HT-29 (cell line): ENCODE measurements at places on chromosomes 1 and 21. TPM values are rescaled to one million over a fixed set of nuclear protein-coding genes. Genes with fewer than 3 reads are reported as not detected.

DNA sequence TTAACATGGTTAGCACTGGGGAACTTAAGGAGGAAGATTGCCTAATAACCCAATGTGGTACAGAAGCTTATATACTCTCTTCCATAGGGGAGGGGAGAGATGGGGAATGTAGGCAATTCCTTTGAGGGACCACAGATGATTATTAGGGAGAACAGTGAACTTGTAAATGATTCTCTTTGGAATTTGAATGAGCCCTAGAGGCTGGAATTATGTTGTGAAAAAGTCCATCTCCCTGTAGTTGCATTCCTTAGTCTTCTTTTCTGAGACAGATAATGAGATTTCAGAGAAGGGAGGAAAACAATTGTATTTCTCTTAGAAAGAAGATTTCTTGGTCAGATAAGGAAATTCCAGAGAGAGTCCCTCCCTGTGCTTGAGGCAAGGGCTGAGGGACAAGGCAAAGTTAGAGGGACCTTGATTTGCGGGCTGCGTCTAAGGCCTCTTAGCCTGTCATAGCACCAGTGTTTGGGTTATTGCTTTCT lies 89.0 kb upstream of the HMCN1 start:
- DNase-seq, result peak; percentile 29

- no peak for DNase-seq
Measured at GRCh38 chr1:172724765-172725613, 66.1 kb downstream of the FASLG start.

C1orf53 gene
- total RNA-seq, result 4.1 and 12.8 TPM in 2 replicates

TTC22 gene
- 26.7 and 27.6 TPM in 2 replicates for total RNA-seq

IL10 gene
- not detected in 2 replicates for total RNA-seq

C1orf74 gene
- total RNA-seq, result 1.8 and 2.6 TPM in 2 replicates

PGD gene
- total RNA-seq, result 95.6 and 97.1 TPM in 2 replicates

DNA sequence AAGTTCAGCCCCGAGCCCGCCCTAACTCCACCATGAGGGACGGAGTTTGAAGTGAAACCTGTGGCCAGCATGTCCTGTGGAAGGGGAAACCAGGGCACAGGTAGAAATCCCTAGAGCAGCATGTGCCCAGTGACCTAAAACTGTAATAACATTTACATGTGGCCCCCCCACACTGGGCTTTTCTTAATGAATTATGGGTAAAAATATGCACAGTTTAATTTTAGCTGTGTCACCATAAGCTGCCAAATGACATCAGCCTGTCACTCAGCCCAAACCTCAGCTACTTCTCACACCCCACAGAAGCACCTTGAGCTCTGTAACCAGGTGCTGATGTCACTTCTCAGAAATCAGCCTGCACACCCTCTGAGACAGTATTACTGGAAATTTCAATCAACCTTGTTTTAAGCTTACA lies 50.0 kb upstream of the SLC19A1 start:
- DNase-seq, result no peak

- DNase-seq, result no peak
Measured at GRCh38 chr1:19124273-19124672, 85.8 kb downstream of the UBR4 start.

NUDT4B gene
- 26.1 and 40.8 TPM in 2 replicates for total RNA-seq

DNA sequence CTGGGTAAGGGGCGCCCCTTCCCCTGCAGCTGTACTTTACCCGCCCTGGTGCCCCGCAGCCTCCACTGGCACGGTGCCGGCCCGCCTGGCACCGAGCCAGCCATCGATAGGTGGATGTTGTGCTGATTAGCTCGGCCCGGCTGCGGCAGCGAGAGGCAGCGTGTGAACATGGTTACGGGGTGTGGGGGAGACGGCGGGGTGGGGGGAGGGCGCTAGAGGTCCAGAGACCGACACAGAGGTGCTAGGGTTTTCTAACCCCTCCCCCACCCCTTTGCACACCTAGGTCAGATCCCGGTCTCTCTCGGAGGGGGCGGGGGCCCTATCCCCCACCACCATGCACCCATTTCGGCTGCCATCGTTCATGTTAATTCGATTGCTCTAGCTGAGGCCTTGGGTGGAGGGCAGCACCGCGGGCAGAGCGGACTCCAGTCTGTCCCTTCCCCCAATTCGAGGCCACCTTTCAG lies 6.7 kb downstream of the EFNA4 start:
- DNase-seq, result peak; percentile 35

CHI3L2 gene
- 0.16 TPM in 1 of 2 replicates, not detected in the other for total RNA-seq

TNFSF4 gene
- 0.03 TPM in 2 replicates for total RNA-seq

TDRD10 gene
- not detected in 2 replicates for total RNA-seq

DNA sequence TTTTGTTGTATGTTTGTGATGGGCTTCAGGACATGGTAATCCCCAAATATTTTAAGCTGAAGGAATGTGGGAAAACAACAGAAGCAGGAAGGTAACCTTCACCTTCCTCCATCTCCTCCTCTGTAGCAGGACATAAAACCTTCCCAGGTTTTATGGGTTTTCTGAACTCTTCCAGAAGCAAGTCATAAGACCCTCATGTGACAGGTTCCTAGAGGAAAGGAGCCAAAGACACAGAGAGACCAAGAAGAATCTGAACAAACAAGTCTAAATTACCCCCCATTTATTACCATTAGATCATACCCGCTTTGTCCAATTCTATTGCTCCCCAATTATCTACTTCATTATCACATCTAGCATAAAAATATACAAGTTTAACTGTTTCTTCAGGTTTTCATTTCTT lies 28.8 kb downstream of the SCMH1 start:
- no peak for DNase-seq

DNA sequence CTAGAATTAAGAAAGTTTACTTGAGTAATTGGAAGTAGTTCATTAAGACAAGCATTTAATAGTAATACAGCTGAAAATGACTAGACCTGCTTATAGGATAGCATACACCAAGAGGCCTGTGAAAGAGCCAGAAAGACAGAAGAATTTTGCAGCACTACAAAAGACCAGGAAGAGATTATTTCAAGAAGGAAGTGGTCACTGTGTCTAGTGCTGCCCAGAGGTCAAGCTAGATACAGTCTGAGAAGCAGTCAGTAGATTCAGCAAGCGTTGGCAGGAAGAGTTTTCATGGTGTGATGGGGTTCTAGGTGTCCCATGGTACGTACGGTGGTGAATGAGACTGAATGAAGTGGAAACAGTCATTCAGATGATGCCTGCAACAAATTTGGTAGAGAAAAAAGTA lies 31.5 kb downstream of the RGS8 start:
- no peak for DNase-seq

DNA sequence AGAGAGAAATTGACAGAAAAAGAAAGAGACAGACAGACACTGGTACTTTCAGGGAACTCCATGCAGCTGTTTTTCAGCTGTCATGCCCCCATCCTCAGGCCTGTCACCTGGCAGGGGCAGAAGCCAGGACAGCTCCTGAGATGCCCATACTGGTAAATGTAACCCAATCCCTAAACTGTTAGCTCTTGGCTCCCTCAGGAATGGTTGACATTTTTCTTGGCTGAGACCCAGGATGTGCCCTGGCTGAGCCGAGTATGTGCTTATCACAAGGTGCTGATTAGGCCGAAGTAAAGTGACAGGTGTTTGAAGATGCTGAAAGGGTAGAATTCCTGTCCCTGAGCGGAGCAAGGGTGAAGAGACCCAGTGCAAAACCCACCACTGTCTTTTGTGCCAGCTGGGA lies 50.7 kb downstream of the PGM1 start:
- DNase-seq, result no peak

CADM3 gene
- total RNA-seq, result not detected in 2 replicates

DNA sequence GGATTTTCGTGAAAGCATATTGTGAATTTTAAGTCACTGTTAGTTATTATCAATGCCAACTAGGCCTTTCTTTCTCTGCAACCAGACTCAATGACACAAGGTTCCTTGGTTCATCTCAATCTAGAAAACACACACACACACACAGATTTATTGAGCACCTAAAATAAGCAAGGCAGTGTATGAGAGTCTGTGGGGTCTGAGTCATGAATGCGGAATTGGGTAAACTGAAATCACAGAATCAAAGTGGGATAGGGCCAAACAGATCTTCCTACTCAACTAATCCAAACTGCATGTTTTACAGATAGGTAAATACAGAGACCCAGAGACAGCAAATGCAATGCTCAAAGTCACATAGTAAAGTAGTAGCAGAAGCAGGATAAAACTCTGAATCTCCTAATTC lies 48.5 kb upstream of the NRDC start:
- DNase-seq, result no peak

- no peak for DNase-seq
Measured at GRCh38 chr1:36590771-36591170, 108.1 kb upstream of the CSF3R start.

GRCh38 chr1:111856411-111857185 lies 100.9 kb downstream of the DDX20 start:
- DNase-seq, result no peak

ZNF683 gene
- not detected in 2 replicates for total RNA-seq

PLEKHA6 gene
- total RNA-seq, result 76.7 and 88.6 TPM in 2 replicates

NMNAT2 gene
- total RNA-seq, result 0.23 TPM in 1 of 2 replicates, not detected in the other

BGLAP gene
- 0.23 and 0.34 TPM in 2 replicates for total RNA-seq

GRCh38 chr1:5937373-5937857 lies 54.8 kb downstream of the NPHP4 start:
- no peak for DNase-seq

DCDC2B gene
- total RNA-seq, result not detected in 2 replicates

GRCh38 chr1:212542761-212543187 lies 65.8 kb upstream of the ATF3 start:
- no peak for DNase-seq

LINGO4 gene
- not detected in 2 replicates for total RNA-seq

DNA sequence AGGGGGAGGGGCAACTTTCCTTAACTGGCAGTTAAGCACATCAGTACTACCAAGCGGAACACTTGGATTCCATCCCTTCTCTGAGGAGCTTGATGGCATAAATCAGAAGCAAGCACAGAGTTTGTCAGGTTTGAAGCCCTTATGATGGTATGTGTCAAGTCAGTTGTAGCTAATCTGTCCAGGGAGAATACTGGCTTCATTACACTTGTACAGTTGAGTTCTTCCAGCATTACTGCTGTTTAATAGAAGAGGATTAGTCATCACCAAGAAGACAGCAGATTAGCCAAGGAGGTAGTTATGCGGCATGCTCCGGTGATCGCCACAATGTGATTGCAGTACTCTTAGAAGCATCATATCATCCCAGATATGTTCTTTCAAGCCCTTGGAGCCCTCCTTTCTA lies 2.1 kb upstream of the TDRD5 start:
- DNase-seq, result no peak

- DNase-seq, result no peak
Measured at GRCh38 chr1:218809625-218810024, 364.1 kb upstream of the LYPLAL1 start.

GJA4 gene
- not detected in 2 replicates for total RNA-seq

PLCH2 gene
- 3.1 and 5.3 TPM in 2 replicates for total RNA-seq
